Cardiac muscle cell (in vitro differentiated cells and primary cell): ENCODE measurements at places on chromosomes 2 and 18.
A peak's percentile ranks its signal among the peaks of the same experiment; 100 is the strongest.

GRCh38 chr2:30691091-30691947 lies 115.9 kb downstream of the CAPN13 start:
- DNase-seq = no peak

DNA sequence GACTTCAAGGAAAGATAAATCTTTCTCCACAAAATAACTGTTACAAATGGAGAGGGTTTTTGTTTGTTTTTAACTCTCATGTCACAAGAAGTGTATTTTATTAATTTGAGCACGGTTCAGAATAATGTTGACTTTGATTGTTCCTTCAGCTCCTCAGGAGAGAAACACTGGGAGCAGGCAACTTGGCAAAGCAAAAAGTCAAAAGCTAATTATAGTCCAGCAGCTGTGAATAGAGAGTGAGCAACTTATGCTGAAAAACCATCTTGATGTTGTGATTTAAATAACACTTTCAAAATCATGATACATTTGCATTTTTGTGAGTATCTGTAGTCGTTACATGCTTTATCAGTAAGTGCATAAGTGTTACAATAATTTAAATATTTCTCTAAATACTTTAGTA lies 37.5 kb upstream of the TTN start:
- DNase-seq = no peak

- peak; percentile 54 for DNase-seq
These were observed at the start of gene HSBP1L1 for GRCh38 chr18:79964330-79965118. HSBP1L1 (plus strand) TSS chr18:79964643; CDS start chr18:79964736, 93 bp downstream.

GRCh38 chr2:125837128-125837527 lies 818.8 kb upstream of the GYPC start:
- no peak for DNase-seq

GRCh38 chr2:127424598-127425520 lies 6.6 kb downstream of the PROC start:
- DNase-seq = no peak

DNA sequence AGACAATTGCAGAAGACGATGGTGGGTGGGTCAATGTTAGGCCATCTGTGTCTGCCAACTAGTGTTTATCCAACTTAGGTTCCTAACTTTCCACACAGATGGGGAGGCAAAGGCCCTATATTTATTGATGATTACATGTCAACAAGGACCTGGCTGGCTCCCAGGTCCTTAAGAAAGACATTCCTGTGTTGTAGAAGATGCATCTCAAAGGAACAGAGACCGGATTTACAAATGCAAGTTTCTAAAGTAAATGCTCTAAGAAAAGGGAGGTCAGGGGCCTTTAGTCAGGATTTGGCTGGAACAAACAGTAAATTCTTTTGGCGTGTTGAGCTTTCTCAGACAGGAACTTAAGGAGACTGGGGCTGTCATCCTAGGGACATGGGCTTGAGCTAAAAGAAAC lies 175.0 kb downstream of the SH3BP4 start:
- no peak for DNase-seq

DNA sequence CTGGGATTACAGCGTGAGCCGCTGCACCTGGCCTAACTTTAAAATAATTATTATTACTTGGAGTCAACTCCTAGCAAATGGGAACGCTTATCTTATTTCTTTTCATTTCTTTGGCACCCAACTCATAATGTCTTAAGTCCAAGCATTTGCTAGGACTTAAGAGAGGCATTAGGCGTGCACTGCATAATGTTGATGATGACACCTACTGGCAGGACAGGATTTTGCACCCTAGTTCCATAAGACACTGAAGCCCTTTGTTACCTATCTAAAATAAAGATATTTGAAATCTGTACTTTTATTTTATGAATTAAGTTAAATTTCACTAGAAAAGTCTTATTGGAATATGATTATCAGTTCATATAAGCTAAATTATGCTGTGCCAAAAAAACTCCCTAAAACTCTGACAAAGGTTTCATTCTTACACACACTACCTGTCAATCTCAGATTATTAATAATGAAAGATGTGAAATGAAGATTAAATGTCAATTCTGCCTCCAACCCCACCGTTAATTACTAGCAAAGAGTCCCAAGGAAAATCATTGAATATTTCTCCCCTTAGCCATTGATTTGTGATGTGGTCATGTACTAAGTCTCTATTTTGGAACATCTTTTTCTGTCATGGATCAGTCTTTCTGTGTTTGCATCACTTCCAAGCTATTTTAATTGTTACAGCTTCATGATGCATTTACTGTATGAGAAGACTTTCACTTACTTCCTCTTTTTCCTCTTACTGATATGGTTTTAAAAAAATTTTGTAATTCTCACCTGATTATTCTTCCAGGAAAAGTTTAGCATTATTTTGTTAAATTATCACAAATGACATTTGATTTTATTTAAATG lies 12.7 kb upstream of the CDH2 start:
- DNase-seq = peak; percentile 88

- peak; percentile 14 for DNase-seq
These were observed 58.2 kb downstream of the SLC9A2 start for GRCh38 chr2:102677244-102678215.

DNA sequence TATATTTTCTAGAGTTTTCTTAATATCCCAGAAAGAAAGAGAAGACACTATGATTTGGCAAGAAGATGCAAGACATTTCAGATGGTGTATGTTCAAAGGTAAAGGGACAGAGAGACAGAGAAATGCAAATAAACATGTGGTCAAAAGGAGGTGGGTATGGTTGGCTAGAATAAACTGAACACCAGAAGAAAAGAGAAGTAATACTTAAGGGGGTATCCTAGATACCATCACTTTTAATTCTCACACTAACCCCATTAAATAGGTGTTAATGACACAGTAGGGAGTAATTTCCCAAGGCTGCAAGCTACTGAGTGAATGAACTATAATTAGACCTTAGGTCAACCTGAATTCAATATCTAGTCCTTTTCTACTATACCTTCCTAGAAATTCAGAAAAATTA lies 111.2 kb upstream of the CD226 start:
- no peak for DNase-seq

- DNase-seq = no peak
These were observed 6.7 kb downstream of the LMAN1 start for GRCh38 chr18:59352250-59352855.

GRCh38 chr18:36392164-36392978 lies 94.9 kb downstream of the FHOD3 start:
- peak; percentile 45 for DNase-seq

- no peak for DNase-seq
These were observed 1.1 kb upstream of the CDCA7 start for GRCh38 chr2:173353556-173353955.

DNA sequence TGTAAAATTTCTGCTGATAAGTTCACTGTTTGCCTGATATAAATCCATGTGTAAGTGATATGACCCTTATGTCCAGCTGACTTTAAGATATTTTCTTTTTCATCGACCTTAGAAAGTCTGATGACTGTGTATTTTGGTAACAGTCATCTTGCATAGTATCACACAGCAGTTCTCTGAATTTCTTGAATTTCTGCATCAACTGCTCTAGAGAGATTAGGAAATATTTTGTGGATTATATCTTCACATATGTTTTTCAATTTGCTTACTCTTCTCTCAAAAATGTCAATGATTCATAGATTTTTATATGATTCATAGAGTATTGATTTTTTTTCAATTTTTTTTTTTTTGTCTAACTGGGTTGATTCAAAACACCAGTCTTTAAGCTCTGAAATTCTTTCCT lies 945.3 kb downstream of the TRIB2 start:
- DNase-seq = no peak
